Activated T-helper 1 cell treated with anti-CD3 and anti-CD28 coated beads, Interleukin-12 subunit alpha, Interleukin-12 subunit beta, Interleukin-2, Interleukin-4 antibody, amounts not matched to agents 30 ng/mL and 10 ng/mL and 1 ng/mL, durations not matched to agents 14 hours and 24 hours and 36 hours (primary cell): ENCODE measurements at places on chromosomes 5 and 9. TPM values are rescaled to one million over a fixed set of nuclear protein-coding genes. Genes with fewer than 3 reads are reported as not detected.

DNA sequence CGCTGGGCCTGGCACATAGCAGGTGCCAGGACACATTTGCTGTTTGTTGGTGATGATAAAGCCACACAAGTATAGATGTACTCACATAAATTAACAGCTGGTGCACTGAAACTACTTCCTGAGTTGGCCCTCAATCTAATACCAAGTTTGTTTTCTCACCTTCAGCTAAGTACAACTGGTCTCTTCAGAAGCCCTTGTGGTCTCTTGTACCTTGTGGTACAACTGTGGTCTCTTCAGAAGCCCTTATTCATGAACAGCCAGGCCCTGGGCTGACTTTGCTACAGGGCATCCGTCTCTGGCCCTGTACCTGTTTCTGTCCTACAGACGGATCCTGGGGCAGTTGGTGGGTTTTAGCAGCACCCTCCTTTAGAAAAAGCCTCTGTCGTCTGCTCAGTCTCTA lies 81.5 kb downstream of the DAB2IP start:
- no peaks in the 10 kb centered on the region for H3K36me3 ChIP-seq
- DNase-seq, result no peak
- H3K4me1 ChIP-seq, result no peaks in the 10 kb centered on the region
- no peak overlapping the region for H3K4me3 ChIP-seq
- peaks cover 20% of the 10 kb centered on the region for H3K27me3 ChIP-seq
- H3K27ac ChIP-seq, result no peak overlapping the region

GRCh38 chr9:124140941-124141568 lies 116.7 kb upstream of the NEK6 start:
- DNase-seq, result no peak
- no peaks in the 10 kb centered on the region for H3K36me3 ChIP-seq
- H3K27ac ChIP-seq, result no peak overlapping the region
- H3K4me3 ChIP-seq, result no peak overlapping the region
- peaks cover 1% of the 10 kb centered on the region for H3K4me1 ChIP-seq
- peaks cover 4% of the 10 kb centered on the region for H3K27me3 ChIP-seq

GRCh38 chr5:81017320-81017719 lies 57.2 kb downstream of the RASGRF2 start:
- H3K36me3 ChIP-seq, result peaks cover 6% of the 10 kb centered on the region
- H3K27ac ChIP-seq, result peak overlapping the region; percentile 60
- DNase-seq, result no peak
- no peaks in the 10 kb centered on the region for H3K27me3 ChIP-seq
- H3K4me1 ChIP-seq, result peaks cover 62% of the 10 kb centered on the region

DNA sequence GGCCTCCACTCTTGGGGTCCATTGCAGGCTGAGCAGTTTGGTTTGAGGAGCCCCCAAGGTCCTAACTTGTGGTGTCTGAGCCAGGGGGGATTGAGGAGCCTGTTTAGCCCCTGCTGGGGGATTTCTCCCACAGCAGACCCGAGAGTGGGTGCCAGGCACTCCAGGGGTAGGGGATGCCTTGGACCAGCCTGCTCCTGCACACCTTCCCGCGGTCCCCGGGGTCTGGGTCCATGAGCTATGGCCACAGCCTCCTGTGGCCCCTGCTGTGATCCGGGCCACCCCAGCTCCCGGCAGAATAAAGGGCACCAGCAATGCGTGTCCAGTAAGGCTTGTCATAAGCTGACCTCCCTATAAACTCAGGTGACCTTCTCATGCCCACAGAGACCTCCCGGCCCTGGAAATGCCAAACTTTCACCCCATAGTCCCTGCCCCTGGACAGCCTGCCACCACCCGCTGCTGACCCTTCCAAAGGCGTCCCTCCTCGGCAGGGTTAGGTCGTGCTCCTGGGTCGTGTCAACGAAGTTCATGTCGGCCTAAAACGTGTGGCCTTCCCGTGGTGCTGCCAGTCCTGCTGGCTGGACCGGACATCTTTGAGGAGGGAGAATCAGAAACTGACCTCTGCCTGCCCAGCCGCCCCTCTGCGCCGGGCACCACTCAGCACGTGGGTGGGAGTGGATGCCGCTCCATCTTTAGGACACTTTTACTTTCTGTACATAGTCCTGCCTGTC lies 137.6 kb downstream of the MRPL36 start:
- no peak for DNase-seq
- no peak overlapping the region for H3K27ac ChIP-seq
- H3K4me1 ChIP-seq, result no peaks in the 10 kb centered on the region
- H3K27me3 ChIP-seq, result peaks cover 24% of the 10 kb centered on the region
- no peaks in the 10 kb centered on the region for H3K36me3 ChIP-seq

Gene SPATA31C1
- not detected in 2 replicates for total RNA-seq

Gene DRD1
- total RNA-seq, result not detected in 2 replicates
